ENCODE measurements at places on chromosomes 1 and 21. TPM values are rescaled to one million over a fixed set of nuclear protein-coding genes. Genes with fewer than 3 reads are reported as not detected.

The PTPN14 gene
- total RNA-seq = 71.4 TPM

The LRRC53 gene
- total RNA-seq = not detected

The MAP3K21 gene
- 2.4 TPM for total RNA-seq

The CCDC190 gene
- not detected for total RNA-seq

The ZBED6 gene
- total RNA-seq = 21.9 TPM

The LCE3D gene
- not detected for total RNA-seq

GRCh38 chr1:179935909-179936496 is 18.6 kb upstream of the CEP350 start:
- H3K27me3 ChIP-seq = peaks cover 32% of the 10 kb centered on the region
- no peaks in the 10 kb centered on the region for H3K4me1 ChIP-seq
- no peak for DNase-seq
- H3K36me3 ChIP-seq = no peaks in the 10 kb centered on the region
- H3K27ac ChIP-seq = no peak overlapping the region
- H3K4me3 ChIP-seq = no peak overlapping the region

DNA sequence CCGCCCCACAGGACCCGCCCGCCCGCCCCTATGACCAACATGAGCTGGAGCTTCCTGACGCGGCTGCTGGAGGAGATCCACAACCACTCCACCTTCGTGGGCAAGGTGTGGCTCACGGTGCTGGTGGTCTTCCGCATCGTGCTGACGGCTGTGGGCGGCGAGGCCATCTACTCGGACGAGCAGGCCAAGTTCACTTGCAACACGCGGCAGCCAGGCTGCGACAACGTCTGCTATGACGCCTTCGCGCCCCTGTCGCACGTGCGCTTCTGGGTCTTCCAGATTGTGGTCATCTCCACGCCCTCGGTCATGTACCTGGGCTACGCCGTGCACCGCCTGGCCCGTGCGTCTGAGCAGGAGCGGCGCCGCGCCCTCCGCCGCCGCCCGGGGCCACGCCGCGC is 7.9 kb upstream of the IBA57 start:
- no peak overlapping the region for H3K4me3 ChIP-seq
- no peaks in the 10 kb centered on the region for H3K27me3 ChIP-seq
- H3K36me3 ChIP-seq = no peaks in the 10 kb centered on the region
- H3K4me1 ChIP-seq = peaks cover 8% of the 10 kb centered on the region
- no peak for DNase-seq
- H3K27ac ChIP-seq = no peak overlapping the region

- peak overlapping the region; percentile 80 for H3K27ac ChIP-seq
- peaks cover 12% of the 10 kb centered on the region for H3K4me1 ChIP-seq
- H3K4me3 ChIP-seq = no peak overlapping the region
- H3K27me3 ChIP-seq = no peaks in the 10 kb centered on the region
- peaks cover 75% of the 10 kb centered on the region for H3K36me3 ChIP-seq
These were observed 38.4 kb downstream of the AHCTF1 start for GRCh38 chr1:246893191-246893939.

DNA sequence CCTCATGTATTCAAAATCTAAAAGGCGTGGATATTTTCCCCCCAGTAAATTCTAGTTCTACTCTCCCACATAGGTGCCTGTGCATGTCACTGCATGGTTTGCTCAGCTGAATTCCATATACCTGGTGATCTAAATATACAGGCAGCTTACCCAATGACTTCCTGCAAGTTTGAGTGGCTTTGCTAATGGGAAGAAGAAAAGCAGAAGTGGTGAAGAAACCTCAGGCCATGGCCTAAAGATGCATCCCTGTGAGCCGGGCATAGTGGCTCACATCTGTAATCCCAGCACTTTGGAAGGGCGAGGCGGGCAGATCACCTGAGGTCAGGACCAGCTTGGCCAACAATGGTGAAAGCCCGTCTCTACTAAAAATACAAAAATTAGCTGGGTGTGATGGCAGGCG is 11.5 kb downstream of the SLC44A3 start:
- H3K27me3 ChIP-seq = peaks cover 29% of the 10 kb centered on the region
- H3K4me1 ChIP-seq = no peaks in the 10 kb centered on the region
- H3K27ac ChIP-seq = no peak overlapping the region
- no peaks in the 10 kb centered on the region for H3K36me3 ChIP-seq

GRCh38 chr1:168555508-168556046 is 11.8 kb upstream of the XCL2 start:
- H3K27me3 ChIP-seq = peaks cover under 1% of the 10 kb centered on the region
- no peak for DNase-seq
- peaks cover 12% of the 10 kb centered on the region for H3K36me3 ChIP-seq
- H3K4me1 ChIP-seq = peaks cover 47% of the 10 kb centered on the region

DNA sequence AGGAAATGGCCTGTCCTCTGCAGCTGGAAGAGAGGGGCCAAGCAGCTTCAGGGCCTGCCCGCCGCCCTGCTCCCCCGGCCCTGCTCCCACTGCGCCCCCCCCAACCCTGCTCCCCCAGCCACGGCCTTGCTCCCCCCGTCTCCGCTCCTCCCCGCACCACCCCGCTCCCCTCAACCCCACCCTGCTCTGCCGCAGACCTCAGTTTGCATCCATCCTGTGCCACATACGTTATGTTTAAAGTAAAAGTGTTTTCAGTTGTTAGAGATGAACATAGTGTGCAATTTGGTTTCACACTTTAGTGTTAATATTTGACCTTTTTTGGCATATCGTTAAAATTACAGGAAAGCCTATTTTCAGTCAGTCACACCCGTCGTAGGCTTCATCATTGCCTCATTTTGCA is 34.1 kb upstream of the DIP2A start:
- H3K27ac ChIP-seq = no peak overlapping the region
- no peak for DNase-seq
- H3K27me3 ChIP-seq = no peaks in the 10 kb centered on the region
- peaks cover 19% of the 10 kb centered on the region for H3K36me3 ChIP-seq

DNA sequence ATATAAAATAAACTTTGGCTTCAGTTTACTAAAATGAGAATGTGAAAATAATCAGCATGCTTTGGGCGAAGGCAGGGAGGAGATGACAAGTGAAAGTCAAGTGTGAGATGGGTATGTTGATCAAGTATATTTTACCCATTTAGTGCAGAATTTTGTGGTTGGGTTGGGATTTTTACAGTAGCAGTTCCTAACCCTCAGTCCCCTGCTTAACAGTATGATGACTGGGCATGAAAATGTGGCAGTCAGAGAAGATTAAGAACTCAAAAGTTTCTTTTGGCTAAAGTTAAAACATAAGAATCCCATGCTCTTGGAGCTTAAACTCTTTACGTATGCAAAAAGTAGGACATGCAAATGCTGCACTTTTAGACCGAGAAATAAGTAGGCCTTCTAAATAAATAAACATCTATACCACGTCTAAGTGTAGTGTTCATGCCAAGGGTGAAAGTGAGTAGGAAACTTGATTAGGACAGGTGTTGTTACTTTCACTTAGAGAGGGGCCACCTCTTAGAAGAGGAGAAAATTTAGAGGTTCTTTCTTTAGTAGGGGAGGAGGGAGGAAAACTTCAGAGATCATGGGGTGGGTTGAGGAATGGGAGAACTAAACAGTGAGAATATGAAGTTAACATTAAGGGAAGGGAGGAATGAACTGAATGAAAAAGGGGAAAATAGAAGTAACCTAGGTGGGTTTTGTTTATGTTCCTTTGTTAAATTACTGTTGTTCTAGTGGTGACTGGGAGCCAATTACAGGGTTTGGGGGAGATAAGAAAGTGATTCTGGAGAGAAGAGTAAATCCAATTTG is 127.8 kb downstream of the OSBPL9 start:
- peaks cover 19% of the 10 kb centered on the region for H3K4me1 ChIP-seq
- no peak for DNase-seq
- H3K36me3 ChIP-seq = peaks cover 5% of the 10 kb centered on the region

- no peaks in the 10 kb centered on the region for H3K36me3 ChIP-seq
- H3K27me3 ChIP-seq = no peaks in the 10 kb centered on the region
- no peak overlapping the region for H3K4me3 ChIP-seq
- DNase-seq = no peak
These were observed 2.7 kb downstream of the LCE1F start for GRCh38 chr1:152777510-152778137.

Data from activated T-helper 2 cell treated with anti-CD3 and anti-CD28 coated beads, Interferon-gamma antibody, Interleukin-2, Interleukin-4, amounts not matched to agents 10 μg/mL and 5 μg/mL and 100 μg/mL, durations not matched to agents 14 hours and 24 hours and 36 hours (primary cell).